Activated CD4-positive, alpha-beta T cell treated with anti-CD3 and anti-CD28 coated beads, Interleukin-10, Interleukin-2, amounts not matched to agents 100 ng/mL and 50 ng/mL, durations not matched to agents 16 hours and 8 hours (primary cell): ENCODE measurements at places on chromosomes 13 and 19.

DNA sequence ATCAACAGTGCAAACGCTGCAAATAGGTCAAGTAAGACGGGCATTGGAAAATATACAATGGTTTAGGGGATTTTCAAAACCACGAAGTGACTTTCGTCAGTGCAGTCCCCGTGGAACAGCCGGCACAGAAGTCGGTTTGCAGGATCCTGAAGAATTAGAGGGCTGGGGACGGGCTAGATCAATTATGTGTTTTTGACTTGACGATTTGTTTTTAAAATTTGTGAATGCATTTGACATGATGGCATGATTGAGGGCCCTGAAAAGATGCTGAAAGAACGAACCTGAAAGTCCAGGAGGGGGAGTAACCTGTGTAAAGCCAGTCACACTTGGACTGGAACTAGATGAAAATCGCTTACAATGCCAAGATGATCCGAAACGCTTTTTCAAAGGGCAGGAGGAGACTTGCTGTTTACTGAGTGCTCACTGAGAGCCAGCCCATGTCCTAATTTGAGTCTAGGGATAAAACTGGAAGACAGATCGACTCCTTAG lies 8.9 kb upstream of the DGKH start:
- peak; percentile 17 for DNase-seq

DNA sequence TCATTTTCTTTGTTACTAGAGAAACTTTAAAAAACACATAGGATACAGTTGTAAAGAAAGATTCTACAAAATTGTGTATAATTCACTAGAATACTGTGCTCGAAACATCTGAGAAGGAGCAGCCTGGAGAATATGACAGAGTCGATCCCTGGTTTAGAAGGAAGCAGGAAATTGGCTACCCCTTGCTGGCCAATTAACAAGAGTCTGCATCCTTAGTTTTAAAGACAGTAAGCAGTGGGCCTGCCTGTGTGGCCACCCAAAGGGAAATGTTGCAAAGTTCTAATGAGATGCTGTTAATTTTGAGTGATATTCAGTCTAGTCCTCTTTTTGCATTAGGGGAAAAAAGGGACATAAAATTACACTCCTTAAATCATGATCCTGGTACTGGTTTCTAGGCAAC lies 988.6 kb downstream of the PCDH17 start:
- no peak for DNase-seq

GRCh38 chr13:45413826-45414307 lies 4.3 kb downstream of the SLC25A30 start:
- DNase-seq = no peak

DNA sequence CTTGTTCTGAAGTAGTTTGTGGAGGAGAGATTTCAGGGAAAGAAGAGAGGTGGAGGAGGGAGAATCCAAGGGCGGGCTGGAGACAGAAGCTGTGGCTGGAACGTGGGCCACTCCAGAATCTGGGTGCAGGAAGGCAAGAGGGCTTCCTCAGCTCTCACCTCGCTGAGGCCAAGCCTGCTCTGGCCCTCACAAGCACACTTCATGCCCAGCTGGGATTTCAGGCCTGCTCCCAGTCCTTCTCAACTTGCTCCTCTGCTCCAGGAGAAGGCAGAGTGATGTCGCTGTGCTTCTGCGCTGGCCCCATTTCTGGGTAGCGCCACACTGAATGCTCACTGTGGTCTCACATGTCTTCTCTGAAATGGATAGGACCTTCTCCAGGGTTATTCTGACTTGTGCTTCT lies 328.8 kb downstream of the FGF9 start:
- DNase-seq = no peak

DNA sequence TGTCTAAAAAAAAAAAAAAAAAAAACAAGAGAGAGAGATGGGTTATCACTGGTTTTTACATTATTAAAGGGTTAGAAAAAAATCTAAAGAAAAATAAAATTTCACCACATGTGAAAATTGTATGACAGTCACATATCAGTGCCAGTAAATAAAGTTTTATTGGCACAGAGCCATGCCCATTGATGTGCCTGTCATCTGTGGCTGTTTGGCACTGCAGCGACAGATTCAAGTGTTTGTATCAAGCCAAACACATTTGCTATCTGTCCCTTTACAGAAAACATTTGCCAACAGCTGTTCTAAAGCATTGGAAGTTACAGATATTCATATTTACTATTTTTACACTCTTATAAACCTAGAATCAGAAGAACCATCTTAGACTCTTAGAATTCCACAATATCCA lies 16.3 kb downstream of the FCHO1 start:
- no peak for DNase-seq

DNA sequence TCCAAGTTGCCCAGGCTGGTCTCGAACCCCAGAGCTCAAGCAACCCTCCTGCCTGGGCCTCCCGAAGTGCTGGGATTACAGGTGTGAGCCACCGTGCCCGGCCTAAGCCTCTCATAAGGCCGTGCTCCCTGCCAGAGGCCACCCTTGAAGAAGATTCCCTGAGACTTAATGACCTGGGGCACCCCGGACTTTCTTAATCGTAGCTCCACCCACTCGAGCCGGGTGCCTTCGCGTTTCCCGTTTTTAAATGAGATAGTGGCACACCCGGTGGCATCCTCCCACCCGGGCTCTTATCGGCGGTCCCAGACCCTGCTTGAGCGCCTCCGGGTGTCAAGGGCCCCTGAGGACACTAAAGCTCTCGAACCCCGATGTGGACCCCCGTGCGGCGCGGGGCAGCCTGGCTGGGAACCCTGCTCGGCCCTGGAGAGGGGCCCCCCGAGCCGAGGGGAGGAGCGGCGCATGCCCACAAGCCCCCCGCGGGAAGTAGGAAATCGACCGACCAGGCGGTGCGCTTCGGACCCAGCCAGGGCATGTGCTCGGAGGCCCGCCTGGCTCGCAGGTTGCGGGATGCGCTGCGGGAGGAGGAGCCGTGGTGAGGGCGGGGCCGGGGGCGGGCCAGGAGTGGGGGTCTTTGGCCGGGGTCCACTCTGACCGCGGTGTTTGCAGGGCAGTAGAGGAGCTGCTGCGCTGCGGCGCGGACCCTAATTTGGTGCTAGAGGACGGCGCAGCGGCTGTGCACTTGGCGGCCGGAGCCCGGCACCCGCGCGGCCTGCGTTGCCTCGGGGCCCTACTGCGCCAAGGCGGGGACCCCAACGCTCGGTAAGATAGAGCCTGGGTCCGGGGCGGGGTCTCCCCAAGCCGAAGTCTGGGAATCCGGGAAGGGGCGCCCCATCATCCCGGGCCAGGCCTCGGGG lies at the start of gene ANKLE1:
TSS of gene ANKLE1 (plus strand) at position 511 of the 914 bp plus-strand sequence. CDS start at position 531, 20 bp downstream.
- DNase-seq = peak; percentile 40
